PC-9 (cell line): ENCODE measurements at places on chromosomes 7 and 10.
A peak's percentile ranks its signal among the peaks of the same experiment; 100 is the strongest.

DNA sequence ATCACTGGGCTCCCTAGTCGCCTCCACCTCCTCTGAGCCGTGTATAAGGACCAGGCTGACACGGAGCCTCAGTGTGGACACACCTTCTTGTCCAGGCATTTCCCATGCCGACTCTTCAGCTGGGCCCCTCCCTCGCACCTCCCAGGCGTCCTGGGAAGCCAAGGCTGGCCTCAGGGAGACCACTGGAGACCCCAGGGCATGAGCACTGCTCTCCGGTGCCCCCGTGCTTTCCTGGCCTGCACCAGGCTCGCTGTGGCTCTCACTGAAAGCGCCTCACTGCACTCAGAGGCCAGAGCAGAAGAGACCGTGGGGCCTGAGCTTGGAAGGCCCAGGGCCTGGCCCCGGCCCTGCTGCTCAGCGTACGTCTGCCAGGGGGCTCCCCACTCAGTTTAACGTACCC is 31.4 kb downstream of the LRRC27 start:
- no peak for DNase-seq

GRCh38 chr7:142496545-142496991 is 238.7 kb upstream of the PRSS58 start:
- DNase-seq: peak; percentile 98

DNA sequence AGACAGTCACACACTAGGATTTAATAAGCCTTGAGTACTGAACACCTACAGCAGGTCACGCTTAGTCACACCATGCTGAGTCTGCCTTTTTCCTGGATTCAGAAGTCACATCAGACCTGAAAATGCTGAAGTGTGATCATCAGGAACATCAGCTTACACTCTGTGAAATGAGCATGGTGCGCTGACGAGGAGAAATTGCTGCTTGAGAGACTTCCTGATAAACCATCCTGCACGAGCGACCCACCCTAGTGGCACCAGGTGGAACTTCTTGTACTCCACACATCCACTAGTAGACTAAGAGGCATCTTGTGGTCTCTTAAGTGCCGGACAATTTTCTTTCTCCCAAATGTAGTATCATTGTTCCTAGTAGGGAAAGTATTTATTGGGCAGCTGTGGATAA is 51.8 kb upstream of the MRLN start:
- peak; percentile 8 for DNase-seq

- DNase-seq: no peak
Observed at GRCh38 chr10:121531076-121531829, 67.0 kb downstream of the FGFR2 start.

DNA sequence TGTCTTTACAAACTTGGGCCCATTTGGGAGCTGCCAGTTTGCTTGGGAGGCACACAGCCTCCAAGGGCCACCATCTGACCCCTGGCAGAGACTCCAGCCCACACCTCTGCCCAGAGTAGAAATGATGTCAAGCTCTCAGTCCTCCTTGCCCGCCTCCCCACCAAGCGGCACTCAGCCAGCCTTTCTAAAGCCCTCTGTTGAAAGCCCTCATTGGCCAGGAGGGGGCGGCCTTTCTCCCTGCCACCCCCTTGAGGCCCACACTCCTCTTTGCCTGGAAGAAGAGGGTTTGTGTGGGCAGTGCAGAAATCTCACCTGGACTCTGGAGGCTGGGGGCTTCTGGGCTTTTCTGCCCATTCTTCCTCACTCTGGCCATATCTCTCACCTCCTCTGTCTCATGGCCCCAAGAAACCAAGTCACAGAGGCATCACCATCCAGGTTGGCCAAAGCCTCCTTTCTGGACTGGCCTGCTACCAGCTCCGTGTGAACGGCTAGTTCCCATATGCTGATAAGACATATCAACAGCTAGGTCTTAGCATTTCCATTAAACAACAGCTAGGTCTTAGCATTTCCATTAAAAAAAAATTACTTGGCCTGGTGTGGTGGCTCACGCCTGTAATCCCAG is 36.1 kb downstream of the UBTD1 start:
- DNase-seq: no peak

DNA sequence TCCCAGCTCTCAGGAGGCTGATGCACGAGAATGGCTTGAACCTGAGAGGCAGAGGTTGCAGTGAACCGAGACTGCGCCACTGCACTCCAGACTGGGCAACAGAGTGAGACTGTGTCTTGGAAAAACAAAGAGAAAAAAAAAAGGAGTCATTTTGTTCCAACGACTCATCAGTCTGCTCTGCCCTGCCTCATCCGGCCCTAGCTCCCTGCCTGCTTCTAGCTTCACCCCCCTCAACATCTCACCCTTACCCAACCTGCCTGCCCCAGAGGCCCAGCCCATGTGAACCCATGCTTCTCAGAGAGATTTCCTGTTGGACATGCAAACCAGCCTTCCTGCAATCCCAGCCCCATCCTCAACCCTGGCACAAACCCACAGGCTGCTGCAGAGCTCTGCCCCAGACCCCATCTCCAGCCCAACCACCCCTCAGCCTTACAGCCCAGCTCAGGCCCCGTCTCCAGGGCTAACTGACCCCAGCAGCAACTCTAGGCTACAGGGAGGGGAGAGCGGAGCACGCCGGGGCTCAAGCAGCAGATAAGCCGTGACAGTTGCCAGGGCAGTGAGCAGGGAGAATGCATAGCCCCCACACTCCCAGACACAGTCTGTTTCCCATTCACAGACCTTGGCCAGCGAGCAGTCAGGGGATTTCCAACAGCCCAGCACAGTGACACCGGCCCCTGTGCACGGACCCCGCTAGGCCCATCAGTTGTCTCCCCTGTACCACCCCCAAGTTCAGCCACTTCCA is 86.0 kb upstream of the KCTD7 start:
- no peak for DNase-seq

DNA sequence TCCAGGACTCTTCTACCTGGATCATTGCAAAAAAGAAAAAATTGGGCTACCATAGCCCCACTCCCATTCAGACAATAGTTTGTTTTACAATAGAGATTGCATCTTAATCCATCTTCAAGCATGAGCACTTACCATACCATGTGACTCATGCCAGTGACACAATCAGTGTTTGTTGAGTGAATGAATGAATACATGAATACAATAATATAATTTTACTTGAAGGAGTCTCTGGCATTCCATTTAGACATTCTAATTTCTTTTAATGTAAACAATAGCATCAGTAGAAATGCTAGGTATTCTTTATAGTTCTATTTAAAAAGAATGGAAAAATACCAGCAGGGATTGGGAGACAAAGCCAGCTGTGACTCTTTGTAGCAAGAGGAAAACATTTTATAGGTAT is 141.6 kb upstream of the AKR1E2 start:
- DNase-seq: peak; percentile 44

DNA sequence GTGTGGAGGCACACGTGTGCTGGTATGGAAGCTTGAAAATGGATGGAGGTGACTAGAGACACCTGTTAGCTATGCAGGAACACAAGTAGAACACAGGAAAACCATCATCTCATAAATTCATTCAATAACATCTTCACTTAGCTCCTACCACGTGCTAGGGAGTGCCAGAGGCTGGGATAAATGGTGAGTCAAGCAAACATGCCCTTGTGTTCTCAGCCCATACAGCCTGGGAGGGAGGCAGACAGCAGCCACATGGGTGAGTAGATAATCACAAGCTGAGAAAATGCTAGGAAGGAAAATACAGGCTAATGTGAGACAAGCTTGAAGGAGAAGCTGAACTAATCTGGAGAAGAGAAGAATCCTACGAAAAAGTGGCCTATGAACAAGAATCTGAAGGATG is 468.0 kb upstream of the ZMIZ1 start:
- DNase-seq: no peak

DNA sequence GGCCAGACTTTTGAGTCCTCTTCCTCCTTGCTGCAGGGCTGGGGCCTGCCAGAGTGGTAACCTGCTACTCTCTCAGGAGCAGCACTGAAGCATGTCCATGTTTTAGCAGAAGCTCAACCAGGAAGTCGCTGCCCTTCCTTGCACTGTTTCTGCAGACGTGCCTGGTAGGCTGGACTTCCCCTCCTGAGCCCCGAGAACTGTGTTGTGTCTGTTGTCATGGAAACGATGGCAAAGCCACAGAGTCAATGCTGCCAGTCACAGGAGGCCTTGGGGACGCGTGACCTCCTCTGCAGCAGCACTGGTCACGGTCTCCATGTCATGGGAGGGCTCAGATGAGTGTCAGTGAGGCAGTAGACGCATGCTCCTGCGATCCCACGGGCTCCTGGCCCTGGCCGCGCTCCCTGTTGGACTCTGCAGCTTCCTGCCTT is 145.5 kb downstream of the FANK1 start:
- peak; percentile 49 for DNase-seq

GRCh38 chr7:123293710-123294109 is 93.9 kb upstream of the SLC13A1 start:
- no peak for DNase-seq

DNA sequence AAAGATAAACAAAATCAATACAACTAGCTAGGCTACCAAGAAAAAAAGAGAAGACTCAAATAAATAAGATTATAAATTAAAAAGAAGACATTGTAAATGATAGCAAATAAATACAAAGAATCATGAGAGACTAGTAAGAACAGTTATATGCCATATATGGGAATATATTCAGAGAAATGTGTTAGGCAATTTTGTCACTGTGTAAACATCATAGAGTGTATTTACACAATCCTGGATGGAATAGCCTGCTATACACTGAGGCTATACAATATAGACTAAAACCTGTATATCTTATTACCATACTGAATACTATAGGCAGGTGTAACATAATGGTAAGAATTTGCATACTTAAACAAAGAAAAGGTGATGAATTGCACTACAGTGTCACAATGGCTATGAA is 717.4 kb downstream of the PARD3 start:
- DNase-seq: no peak

DNA sequence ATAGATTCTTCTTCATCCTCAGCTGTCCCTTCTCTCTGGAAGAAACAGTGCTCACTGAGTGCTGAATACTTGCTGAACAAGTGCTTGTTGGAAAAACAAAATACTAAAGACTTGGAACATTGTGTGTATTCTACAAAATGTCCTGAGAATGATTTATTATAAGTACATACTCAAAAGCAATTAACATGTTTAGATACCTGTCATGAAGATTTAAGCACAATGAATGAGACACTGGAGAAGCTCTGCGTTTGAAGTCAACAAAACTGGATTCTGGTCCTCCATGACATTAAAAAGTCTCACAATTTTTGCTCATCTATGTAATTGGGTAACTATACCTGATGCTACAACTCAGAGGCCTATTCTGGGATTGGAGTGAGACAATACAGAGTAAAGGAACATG is 34.8 kb upstream of the LAMB1 start:
- DNase-seq: no peak

GRCh38 chr10:70145666-70146488 is 623 bp downstream of the TYSND1 start:
- DNase-seq: peak; percentile 67

DNA sequence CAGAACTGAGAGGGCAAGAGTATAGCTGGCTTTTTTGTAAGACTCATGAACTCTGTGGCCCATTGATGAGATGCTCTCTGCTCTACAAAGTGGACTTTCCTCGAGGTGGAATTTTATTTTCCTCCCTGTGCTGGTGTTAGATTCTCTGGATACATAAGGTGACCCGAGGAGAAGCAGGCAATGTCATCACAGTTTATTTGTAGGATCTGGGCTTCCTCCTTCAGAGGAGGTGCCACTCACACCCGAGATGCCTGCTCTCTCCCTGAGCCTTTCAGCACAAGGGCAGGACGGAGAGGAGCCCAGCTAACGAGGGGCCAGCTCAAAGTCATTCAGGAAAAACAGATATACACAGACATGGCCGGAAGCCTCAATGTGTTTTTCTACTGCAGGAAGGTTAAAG is 103.0 kb downstream of the KIAA1217 start:
- DNase-seq: no peak

DNA sequence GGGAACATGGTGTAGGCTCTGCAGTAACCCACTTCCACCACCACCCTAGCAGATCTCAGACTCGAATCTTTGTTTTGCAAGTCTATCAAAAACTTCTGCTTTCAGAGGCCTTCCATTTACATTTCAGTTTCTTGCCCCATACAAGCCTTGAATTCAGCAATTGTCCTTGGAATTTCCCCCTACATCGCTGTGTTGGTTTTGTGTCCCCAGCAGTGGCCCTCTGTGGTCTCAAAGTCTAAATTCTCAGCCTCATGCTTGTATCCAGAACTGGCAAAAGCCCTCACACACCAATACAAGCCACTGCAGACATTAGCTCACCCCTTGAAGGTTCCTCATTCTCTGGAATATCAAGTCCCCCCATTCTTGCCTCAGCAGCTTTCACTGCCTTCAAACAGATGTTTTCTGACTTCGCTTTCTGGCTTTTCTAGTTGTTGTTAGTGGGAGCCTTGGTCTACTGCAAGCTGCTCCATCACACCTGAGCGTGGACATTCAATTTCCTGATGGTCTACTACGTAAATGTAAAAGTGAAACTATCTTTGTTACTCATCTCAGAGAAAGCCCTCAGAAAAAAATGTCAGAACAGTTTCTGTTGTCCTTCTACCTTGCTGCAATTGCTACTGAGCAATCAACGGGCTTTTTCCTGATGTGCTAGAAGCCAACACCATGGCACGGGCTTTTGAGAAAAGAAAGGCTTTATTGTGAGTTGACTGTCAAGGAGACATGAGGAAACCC is 1.8 kb upstream of the NUB1 start:
- DNase-seq: no peak

- no peak for DNase-seq
Observed at GRCh38 chr10:95688648-95689047, 5.1 kb downstream of the TCTN3 start.

DNA sequence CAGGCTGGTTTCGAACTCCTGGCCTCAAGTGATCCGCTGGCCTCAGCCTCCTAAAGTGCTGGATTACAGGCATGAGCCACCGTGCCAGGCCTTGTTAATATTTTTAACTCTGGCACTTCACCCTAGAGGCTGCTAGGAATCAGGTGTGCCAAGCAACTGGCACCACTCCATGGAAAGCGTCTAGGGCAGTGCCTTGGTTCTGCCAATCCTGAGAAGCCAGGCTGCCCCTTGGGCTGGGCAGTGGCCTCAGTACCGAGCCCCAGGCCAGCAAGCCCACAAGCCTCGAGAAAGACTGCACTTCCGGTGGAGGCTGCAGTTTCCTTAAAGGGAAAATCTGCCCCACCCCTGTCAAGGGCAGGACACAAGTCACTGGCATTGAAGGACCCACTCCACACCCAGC is 11.3 kb downstream of the ALKBH4 start:
- no peak for DNase-seq

GRCh38 chr7:83162402-83163256 is at the start of gene PCLO:
Gene PCLO, minus strand, starts transcription at chr7:83162884. Its CDS starts 292 bp downstream, at chr7:83162592.
- DNase-seq: peak; percentile 98

- peak; percentile 38 for DNase-seq
Observed at GRCh38 chr7:98831641-98832221, 38.1 kb downstream of the TMEM130 start.
